ENCODE measurements at places on chromosomes 1 and 21.
A peak's percentile ranks its signal among the peaks of the same experiment; 100 is the strongest.

DNA sequence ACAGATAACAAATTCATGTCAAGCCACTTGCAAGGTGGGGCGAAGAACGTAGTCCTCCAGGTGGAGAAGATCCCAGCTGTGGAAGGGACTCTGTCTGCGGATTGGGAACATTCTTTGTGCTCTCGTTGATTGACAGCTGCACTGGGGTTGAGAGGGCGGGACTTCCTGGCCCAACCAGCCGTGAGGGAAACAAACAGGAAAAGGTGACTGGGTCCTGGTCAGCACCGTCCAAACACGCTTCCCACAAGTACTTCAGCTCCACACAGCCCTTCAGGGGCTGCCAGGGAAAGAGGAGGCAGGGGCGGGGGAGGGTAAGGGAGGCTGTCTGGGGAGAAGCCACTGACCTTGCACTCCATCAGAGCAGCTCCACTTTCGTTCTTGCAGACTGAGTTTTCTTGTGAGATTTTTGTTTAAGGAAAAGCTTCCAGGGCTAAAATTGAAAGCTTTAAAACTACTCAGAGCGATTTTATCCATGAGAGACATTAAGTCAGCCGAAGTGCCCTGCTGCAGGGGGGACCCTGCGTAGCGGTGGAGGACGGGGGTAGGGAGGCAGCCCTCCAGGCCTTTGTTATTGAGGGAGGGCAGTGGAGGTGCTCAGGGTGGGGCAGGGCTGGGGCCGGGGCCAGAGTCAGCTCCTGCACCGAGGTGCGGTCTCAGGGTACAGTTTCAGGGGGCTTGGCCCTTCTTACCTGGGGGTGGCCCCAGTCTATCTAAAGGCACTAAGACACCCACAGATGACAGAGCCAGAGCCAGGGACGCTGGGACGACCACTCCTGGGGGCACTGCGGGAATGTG, 21.6 kb upstream of the STUM start:
- DNase-seq = no peak
- H3K4me1 ChIP-seq = no peaks in the 10 kb centered on the region
- no peak overlapping the region for H3K4me3 ChIP-seq
- no peak overlapping the region for H3K27ac ChIP-seq
- H3K27me3 ChIP-seq = peaks cover 10% of the 10 kb centered on the region

GRCh38 chr1:153345187-153346076, 3.2 kb downstream of the PGLYRP4 start:
- H3K36me3 ChIP-seq = no peaks in the 10 kb centered on the region
- peaks cover 47% of the 10 kb centered on the region for H3K4me1 ChIP-seq
- H3K27ac ChIP-seq = peak overlapping the region; percentile 4
- peaks cover 26% of the 10 kb centered on the region for H3K27me3 ChIP-seq
- DNase-seq = no peak
- H3K4me3 ChIP-seq = no peak overlapping the region

DNA sequence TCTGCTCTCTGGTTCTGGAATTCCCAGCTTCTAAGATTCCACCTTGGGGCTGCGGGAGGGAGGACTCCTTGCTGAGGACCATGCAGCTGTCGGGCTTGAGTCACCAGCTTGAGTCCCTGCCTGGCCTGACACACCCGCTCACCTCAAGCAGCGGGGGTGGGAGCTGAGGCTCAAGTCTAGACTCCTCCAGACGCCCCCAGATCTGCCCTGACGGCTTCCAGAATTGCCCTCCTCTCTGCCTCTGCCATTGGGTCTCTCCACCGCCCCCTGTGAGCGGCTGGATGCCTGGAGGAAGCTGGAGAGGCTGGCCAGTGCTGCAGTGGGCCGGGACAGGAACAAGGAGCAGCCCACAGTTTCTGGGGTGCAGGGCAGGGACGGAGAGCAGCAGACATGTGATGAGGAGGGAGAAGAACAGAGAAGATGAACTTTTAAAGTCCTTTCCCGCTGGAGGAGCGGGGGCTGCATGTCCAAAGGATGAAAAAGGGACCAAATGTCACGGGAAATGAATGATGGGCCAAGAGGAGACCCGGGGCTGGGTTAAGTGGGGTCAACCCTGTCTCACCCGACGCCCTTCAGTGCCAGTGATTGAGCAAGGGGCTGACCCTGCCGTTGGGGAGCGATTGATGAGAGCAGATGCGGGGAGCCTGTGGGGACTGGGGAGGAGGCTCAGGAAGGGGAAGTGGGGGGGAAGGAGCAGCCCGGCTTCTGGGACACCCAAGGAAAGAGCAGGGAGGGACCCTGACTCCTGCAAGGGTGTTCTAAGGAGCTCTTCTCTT, 13.5 kb downstream of the CRABP2 start:
- no peak overlapping the region for H3K4me3 ChIP-seq
- peaks cover 66% of the 10 kb centered on the region for H3K27me3 ChIP-seq
- H3K36me3 ChIP-seq = no peaks in the 10 kb centered on the region

- H3K4me1 ChIP-seq = peaks cover 9% of the 10 kb centered on the region
- no peaks in the 10 kb centered on the region for H3K27me3 ChIP-seq
- DNase-seq = no peak
- H3K4me3 ChIP-seq = no peak overlapping the region
- no peaks in the 10 kb centered on the region for H3K36me3 ChIP-seq
These were observed 177.3 kb upstream of the TMEM51 start for GRCh38 chr1:14976256-14976655.

DNA sequence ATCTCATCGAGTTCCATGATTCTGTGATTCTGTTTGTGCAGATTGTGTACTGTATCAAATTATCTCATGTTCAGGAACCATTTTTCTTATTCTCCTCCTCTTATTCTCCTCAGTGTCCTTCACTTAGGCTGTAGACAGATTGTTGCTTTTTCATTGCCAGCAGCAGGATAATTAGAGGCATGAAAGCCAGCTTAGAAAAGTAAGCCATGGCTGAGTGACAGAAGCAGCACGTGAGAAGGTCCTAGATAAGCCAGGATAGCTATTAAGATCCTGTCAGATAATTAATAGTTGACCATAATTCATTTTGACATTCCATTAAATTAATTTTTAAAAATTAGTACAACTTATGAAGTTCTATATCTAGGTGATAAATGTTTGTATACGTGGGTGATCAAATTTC, 60.8 kb upstream of the PRKACB start:
- H3K27ac ChIP-seq = no peak overlapping the region
- no peak for DNase-seq
- H3K4me1 ChIP-seq = peaks cover 5% of the 10 kb centered on the region

DNA sequence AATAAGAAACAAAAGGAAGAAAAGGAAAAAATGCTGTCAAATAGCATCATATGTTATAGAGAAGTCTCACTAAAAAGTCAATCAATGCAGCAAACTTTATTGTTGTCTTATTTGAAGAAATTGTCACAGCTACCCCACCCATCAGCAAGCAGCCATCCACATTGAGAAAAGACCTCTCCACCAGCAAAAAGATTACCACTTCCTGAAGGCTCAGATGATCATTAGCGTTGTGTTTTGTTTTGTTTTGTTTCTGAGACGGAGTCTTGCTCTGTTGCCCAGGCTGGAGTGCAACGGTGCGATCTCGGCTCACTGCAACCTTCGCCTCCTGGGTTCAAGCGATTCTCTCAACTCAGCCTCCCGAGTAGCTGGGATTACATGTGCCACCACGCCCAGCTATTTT, 29.0 kb downstream of the ATP2B4 start:
- H3K27ac ChIP-seq = peak overlapping the region; percentile 54
- peaks cover 66% of the 10 kb centered on the region for H3K4me1 ChIP-seq
- DNase-seq = no peak
- H3K36me3 ChIP-seq = peaks cover 24% of the 10 kb centered on the region
- no peak overlapping the region for H3K4me3 ChIP-seq
- no peaks in the 10 kb centered on the region for H3K27me3 ChIP-seq

DNA sequence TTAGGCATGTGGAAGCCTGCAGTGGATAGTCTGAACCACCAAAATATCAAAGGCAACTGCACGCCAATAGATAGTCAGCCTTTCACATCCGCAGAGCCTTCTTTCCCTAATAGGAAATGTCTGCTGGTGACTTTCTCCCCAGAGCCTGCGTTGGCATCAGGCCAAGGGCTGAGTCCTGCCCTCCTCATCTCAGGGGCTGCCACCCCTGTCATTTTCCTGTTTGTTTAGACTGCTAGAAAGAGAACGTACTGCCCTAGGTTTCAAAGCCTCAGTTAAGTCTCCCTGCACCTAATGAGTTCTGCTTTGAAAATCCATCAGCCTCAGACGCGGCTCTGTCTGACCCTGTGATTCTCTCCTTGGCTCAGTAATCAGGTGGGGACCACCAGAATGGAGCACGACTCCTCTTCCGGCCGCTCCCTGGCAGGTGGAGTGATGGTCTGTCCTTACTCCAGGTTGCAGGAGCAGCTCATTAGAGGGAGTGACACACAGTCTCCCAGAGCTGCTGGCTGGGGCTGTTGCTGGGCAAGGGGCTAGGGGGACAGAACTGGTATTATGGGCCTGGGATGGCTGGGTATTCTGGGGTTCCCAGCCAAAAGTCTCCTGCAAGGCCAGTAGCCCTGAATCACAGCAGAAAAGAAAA, 27.3 kb downstream of the STUM start:
- no peaks in the 10 kb centered on the region for H3K36me3 ChIP-seq
- H3K4me1 ChIP-seq = no peaks in the 10 kb centered on the region
- no peak overlapping the region for H3K4me3 ChIP-seq
- no peak for DNase-seq

DNA sequence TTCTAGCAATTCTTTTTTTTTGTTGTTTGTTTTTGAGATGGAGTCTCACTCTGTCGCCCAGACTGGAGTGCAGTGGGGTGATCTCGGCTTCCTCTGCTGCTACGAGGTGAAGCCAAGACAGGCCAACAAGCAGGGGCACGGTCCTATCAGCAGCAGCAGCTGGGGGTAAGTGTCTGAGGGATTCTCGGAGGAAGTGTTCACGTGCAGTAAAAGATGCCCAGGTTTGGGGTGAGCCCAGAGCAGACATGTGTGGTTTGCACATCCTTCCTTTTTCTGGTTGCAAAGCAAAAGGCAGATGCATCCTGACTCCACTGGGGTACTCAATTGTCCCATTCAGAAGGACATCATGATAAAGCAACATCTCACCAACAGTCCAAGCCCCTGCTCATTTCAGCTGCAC, 27.7 kb downstream of the PIGP start:
- peak overlapping the region; percentile 1 for H3K27ac ChIP-seq
- DNase-seq = peak; percentile 54
- no peak overlapping the region for H3K4me3 ChIP-seq
- H3K4me1 ChIP-seq = peaks cover 15% of the 10 kb centered on the region

- no peak overlapping the region for H3K27ac ChIP-seq
- H3K27me3 ChIP-seq = no peaks in the 10 kb centered on the region
- no peaks in the 10 kb centered on the region for H3K36me3 ChIP-seq
- no peaks in the 10 kb centered on the region for H3K4me1 ChIP-seq
These were observed 17.2 kb upstream of the SEMA4A start for GRCh38 chr1:156135930-156136871.

DNA sequence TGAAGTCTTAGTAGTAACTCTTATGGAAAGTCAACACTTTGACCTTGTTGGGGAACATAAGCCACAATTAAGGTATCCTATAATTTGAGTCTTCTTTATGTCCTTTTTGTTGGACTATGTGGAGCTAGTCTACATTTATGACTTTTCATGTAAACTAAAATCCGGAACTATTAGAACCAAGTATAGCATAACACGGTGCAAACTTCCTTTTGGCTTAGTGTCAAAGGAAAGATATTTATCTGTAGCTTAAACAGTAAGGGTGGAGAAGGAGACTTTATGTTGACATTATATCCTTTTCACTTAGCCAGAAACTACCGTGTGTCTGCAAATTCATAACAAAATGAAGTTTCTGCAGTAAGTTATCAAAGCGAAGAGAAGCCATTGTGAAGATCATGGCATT, 7.3 kb downstream of the UAP1 start:
- H3K36me3 ChIP-seq = peaks cover 6% of the 10 kb centered on the region
- H3K27me3 ChIP-seq = no peaks in the 10 kb centered on the region
- no peak overlapping the region for H3K4me3 ChIP-seq
- DNase-seq = no peak

DNA sequence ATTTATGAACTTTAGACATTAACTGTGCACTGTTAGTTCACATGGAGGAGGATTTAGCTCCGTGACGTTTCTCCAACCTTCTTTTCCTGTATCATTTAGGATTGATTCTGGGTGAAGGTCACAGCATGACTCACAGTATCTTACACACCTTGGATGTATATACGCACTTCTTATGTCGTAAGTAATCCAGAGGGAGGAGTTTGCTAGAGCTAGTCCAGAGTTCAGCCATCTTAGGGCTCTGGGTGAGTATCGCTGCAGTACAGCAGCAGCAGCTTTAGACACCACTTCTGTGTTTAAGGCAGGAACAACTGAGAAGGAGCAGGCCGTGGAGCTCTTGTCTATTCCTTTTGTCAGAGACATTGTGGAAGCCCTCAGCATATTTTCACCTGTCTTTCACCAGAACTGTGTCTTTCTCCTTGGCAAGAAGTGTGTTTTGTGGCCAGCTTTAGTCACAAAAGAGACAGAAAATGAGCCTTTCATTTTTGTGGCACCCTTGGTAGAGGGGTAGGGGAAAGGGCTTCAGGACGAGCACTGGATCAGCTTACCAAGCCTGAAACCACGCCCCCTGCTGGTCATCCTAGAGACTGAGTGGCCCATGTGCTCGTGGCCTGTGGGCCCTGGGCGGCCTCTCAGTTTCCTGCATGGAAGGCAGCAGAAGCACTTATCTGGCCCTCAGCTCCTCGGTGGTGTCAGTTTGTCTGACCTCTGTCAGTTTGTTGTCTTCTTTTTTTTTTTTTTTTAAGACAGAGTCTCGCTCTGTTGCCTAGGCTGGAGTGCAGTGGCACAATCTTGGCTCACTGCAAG, 64.0 kb downstream of the ADARB1 start:
- peak; percentile 79 for DNase-seq
- no peak overlapping the region for H3K4me3 ChIP-seq
- no peaks in the 10 kb centered on the region for H3K36me3 ChIP-seq
- peaks cover 6% of the 10 kb centered on the region for H3K4me1 ChIP-seq
- H3K27me3 ChIP-seq = no peaks in the 10 kb centered on the region
- no peak overlapping the region for H3K27ac ChIP-seq

- no peak overlapping the region for H3K4me3 ChIP-seq
- no peaks in the 10 kb centered on the region for H3K36me3 ChIP-seq
- no peak overlapping the region for H3K27ac ChIP-seq
- H3K27me3 ChIP-seq = no peaks in the 10 kb centered on the region
- DNase-seq = no peak
These were observed 1458.9 kb downstream of the AMY1C start for GRCh38 chr1:105208581-105208980.

DNA sequence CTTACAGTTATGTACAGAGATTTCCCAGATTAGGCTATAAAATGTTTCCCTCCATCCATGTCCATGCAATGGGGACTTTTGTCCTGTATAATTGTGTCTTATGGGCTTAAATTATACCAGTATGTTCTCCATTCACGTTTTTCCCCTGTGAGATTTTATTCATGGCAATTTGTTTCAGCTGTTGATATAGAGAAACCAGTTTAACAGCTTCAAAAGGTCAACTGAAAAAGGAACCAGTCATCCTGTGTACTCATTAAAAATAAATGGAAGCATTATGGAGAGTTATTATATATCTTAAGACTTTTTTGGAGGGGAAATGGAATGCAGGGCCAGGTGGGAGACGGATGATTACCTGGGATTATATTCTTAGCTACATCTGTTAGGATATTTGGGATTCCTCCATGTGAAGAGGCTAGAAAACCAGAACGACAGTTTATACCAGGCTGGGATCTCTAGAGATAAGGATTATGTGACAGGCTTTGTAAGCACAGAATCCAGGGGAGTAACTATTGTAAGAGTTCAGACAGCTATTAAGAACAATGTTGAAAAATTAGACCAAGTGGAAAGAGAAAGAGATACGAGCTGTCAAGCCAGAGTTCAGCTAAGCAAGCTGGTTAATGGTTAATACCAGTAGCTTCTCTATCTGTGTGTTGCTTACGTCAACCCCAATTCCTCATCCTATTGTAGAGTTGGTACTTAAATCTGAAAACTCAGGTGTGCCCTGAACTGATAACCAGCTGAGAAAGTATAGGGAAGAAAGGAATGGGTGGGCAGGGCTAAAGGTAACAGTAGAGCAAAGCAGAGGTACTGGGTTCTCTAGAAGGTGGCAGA, 12.4 kb upstream of the ZNF697 start:
- no peak overlapping the region for H3K4me3 ChIP-seq
- H3K27ac ChIP-seq = no peak overlapping the region
- peaks cover 4% of the 10 kb centered on the region for H3K4me1 ChIP-seq

All from activated CD4-positive, alpha-beta T cell treated with anti-CD3 and anti-CD28 coated beads, Interleukin-2, amount 10 ng/mL, durations not matched to agents 7 days and 5 days (primary cell).